ENCODE measurements at places on chromosomes 13 and 19. TPM values are rescaled to one million over a fixed set of nuclear protein-coding genes. Genes with fewer than 3 reads are reported as not detected.

GRCh38 chr13:99997702-99998214 lies 16.2 kb downstream of the ZIC2 start:
- no peaks in the 10 kb centered on the region for H3K36me3 ChIP-seq
- peak; percentile 16 for DNase-seq
- no peak overlapping the region for H3K27ac ChIP-seq
- H3K27me3 ChIP-seq, result peaks cover 90% of the 10 kb centered on the region
- H3K4me1 ChIP-seq, result no peaks in the 10 kb centered on the region

GRCh38 chr19:48085904-48086864 lies 24.4 kb downstream of the PLA2G4C start:
- no peaks in the 10 kb centered on the region for H3K36me3 ChIP-seq
- no peak for DNase-seq
- H3K27me3 ChIP-seq, result no peaks in the 10 kb centered on the region

GRCh38 chr19:33795370-33796163 lies 1.1 kb upstream of the KCTD15 start:
- peak overlapping the region; percentile 75 for H3K4me3 ChIP-seq
- no peaks in the 10 kb centered on the region for H3K36me3 ChIP-seq
- DNase-seq, result peak; percentile 85
- H3K27ac ChIP-seq, result peak overlapping the region; percentile 89

DNA sequence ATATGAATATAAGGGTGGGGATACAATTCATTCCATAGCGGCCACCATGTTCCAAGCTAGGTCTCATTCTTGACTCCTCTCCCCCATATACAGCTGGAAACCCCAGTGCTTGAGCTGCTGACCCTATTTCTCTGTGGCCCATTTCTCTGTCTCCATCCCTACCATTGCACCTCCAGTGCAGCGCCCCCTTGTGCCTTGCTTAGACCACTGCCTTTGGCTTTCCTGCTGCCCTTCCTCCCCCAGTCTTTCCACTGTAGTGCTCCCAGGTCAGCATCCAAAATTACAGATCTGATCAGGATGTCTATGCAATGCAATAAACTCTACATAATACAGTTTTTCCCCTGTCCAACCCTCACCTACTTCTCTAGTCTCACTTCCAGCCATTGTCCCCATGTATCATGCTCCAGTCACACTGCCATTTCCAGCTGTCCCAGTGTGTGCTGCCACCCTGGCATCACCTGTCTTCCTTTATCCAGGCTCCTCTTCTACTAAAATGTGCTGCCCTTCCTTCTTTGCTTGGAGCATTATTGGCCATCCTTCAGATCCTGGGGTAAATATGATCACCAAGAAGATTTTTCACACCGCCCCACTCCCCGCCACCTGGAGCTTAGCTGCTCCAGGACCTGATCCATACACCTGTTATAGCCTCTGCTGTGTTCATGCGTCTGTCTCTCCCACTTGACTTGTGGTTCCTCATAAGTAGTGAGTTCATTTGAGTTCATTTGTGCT lies 199.4 kb upstream of the IPO5 start:
- no peak overlapping the region for H3K4me3 ChIP-seq
- no peaks in the 10 kb centered on the region for H3K27me3 ChIP-seq
- no peak for DNase-seq
- H3K4me1 ChIP-seq, result no peaks in the 10 kb centered on the region
- no peak overlapping the region for H3K27ac ChIP-seq

DNA sequence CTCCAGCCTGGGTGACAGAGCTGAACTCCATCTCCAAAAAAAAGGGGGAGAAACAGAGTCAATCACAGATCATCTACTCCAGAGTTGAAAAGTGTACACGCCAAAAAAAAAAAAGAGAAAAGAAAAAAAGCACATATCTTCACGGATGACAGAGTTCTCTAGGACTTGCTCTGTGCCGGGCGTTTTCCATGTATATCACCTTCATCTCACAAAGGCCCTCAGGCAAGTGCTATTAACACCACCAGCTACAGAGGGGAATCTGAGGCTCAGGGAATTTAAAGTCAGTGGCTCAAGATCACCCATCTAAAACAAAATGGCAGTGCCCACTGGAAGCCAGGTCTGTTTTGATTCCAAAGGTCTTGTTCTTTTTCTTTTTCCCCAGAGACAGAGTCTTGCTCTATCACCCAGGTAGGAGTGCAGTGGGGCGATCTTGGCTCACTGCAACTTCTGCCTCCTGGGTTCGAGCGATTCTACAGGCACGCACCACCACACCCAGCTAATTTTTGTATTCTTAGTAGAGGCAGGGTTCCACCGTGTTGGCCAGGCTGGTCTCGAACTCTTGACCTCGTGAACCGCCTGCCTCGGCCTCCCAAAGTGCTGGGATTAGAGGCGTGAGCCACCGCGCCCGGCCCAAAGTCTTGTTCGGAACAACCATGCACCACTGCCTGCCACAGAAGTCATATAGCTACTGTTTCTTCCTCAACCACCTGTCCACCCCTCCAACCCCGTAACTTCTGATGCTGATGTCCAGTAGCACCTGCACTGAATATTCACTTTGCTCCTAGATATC lies 42.2 kb downstream of the SAE1 start:
- peaks cover 32% of the 10 kb centered on the region for H3K4me1 ChIP-seq
- H3K27me3 ChIP-seq, result no peaks in the 10 kb centered on the region
- H3K27ac ChIP-seq, result no peak overlapping the region
- no peak for DNase-seq

DNA sequence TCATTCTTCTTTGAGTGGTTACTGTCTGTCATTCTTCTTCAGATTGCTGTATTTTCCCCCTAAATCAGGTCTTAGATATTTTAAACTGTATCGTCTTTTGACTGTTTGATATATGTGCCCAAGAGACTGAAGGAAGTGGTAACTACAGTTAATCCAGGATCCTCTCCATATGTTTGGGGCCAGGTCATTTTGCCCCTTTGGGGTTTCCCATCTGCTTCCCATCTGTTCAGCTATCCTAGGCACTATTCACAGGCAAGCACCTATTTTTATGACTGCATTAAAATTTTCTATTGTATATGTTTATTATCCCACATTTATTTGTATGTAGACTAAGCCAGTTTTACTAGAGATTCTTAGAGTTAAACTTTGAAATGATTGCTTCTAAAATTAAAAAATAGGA lies 244.2 kb downstream of the PCCA start:
- no peaks in the 10 kb centered on the region for H3K4me1 ChIP-seq
- H3K27me3 ChIP-seq, result no peaks in the 10 kb centered on the region
- H3K4me3 ChIP-seq, result no peak overlapping the region
- DNase-seq, result no peak

- no peak overlapping the region for H3K4me3 ChIP-seq
- H3K27me3 ChIP-seq, result no peaks in the 10 kb centered on the region
- no peak for DNase-seq
- H3K27ac ChIP-seq, result no peak overlapping the region
- H3K36me3 ChIP-seq, result no peaks in the 10 kb centered on the region
- H3K4me1 ChIP-seq, result no peaks in the 10 kb centered on the region
Observed at GRCh38 chr13:27211271-27211670, 39.7 kb upstream of the USP12 start.

- no peak for DNase-seq
- peaks cover 13% of the 10 kb centered on the region for H3K4me1 ChIP-seq
- H3K4me3 ChIP-seq, result no peak overlapping the region
- H3K27ac ChIP-seq, result no peak overlapping the region
- H3K36me3 ChIP-seq, result peaks cover 51% of the 10 kb centered on the region
- no peaks in the 10 kb centered on the region for H3K27me3 ChIP-seq
Observed at GRCh38 chr13:112883241-112883945, 85.6 kb upstream of the MCF2L start.

- H3K27ac ChIP-seq, result no peak overlapping the region
- no peaks in the 10 kb centered on the region for H3K36me3 ChIP-seq
- peak; percentile 93 for DNase-seq
- H3K4me3 ChIP-seq, result peak overlapping the region; percentile 41
- no peaks in the 10 kb centered on the region for H3K27me3 ChIP-seq
Observed at GRCh38 chr13:45047394-45048310, 58.3 kb downstream of the GPALPP1 start.

- no peaks in the 10 kb centered on the region for H3K27me3 ChIP-seq
- DNase-seq, result no peak
- H3K36me3 ChIP-seq, result no peaks in the 10 kb centered on the region
- peaks cover 2% of the 10 kb centered on the region for H3K4me1 ChIP-seq
Observed at GRCh38 chr13:33728271-33729037, 89.5 kb upstream of the RFC3 start.

- H3K36me3 ChIP-seq, result peaks cover 31% of the 10 kb centered on the region
- H3K27me3 ChIP-seq, result no peaks in the 10 kb centered on the region
- no peak for DNase-seq
- no peak overlapping the region for H3K4me3 ChIP-seq
- H3K27ac ChIP-seq, result no peak overlapping the region
Observed at GRCh38 chr19:57557659-57558058, 2.0 kb downstream of the ZNF550 start.

DNA sequence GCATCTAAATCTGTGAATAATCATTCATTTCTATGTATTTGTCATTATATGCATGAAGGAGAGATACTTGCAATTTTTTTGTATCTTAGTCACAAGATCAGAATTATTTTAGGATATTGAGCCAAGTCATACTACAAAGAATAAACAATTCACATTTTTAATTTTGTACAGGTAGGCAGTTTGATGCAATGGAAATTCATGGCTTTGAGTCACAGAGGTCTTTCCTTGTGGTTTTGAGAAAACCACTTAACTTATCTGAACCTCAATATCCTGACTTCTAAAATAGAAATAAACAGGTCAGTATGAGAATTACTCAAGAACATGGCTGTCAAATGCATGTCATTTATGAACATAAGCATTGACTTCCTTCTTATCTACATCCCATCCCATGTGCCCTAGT lies 221.4 kb upstream of the SLC10A2 start:
- no peaks in the 10 kb centered on the region for H3K27me3 ChIP-seq
- no peaks in the 10 kb centered on the region for H3K36me3 ChIP-seq
- DNase-seq, result no peak
- H3K4me3 ChIP-seq, result no peak overlapping the region

- H3K4me3 ChIP-seq, result no peak overlapping the region
- H3K36me3 ChIP-seq, result no peaks in the 10 kb centered on the region
- H3K27ac ChIP-seq, result no peak overlapping the region
- H3K4me1 ChIP-seq, result no peaks in the 10 kb centered on the region
- peak; percentile 71 for DNase-seq
Observed at GRCh38 chr13:22114630-22115311, 443.9 kb downstream of the FGF9 start.

DNA sequence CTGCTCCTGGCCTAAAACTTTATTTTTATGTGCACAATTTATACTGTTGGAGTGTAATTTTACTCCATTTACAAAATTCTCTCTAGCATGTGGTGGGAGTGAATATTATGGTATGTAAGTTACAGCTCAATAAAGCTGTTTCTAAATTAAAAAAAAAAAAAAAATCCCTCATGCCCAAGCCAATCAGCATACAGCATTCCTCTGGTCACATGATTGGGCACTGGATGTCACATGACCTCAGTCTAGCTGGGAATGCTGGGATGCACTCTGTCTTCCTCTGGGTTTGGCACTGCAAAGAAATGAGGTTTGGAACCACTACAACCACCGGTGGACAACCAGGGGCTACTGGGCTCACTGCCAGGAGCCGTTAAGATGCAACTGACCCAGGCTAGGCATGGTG lies 67.6 kb downstream of the ZNF557 start:
- H3K4me1 ChIP-seq, result peaks cover 16% of the 10 kb centered on the region
- H3K36me3 ChIP-seq, result peaks cover 68% of the 10 kb centered on the region
- no peak overlapping the region for H3K27ac ChIP-seq
- DNase-seq, result no peak

DNA sequence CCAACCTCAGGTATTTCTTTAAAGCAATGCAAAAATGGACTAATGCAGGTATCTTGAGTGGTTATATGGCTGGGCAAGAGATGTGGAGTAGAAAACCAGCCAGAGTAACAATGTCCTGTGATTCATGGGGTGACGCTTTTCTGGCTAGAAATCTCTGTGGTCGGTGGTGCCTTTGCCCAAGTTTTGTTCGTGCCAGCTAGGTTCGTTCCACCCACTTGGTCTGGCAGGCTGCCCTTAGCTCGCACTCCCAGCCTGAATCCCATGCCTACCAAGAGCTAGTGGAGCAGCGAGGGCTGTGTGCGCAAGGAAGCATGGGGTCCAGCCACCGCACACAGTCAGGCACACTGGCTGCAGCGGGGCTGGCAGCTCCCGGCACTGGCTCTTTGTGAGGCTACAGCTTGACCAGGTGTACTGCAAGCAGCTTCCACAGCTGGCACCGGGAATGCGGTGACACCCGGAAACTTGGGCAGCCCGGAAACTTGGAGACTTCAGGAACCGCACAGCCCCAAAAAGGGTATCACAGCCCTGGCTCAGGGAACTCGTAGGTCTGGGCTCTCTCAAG lies 349.6 kb upstream of the PCDH20 start:
- no peaks in the 10 kb centered on the region for H3K36me3 ChIP-seq
- H3K27ac ChIP-seq, result no peak overlapping the region
- H3K27me3 ChIP-seq, result no peaks in the 10 kb centered on the region
- H3K4me3 ChIP-seq, result no peak overlapping the region

DNA sequence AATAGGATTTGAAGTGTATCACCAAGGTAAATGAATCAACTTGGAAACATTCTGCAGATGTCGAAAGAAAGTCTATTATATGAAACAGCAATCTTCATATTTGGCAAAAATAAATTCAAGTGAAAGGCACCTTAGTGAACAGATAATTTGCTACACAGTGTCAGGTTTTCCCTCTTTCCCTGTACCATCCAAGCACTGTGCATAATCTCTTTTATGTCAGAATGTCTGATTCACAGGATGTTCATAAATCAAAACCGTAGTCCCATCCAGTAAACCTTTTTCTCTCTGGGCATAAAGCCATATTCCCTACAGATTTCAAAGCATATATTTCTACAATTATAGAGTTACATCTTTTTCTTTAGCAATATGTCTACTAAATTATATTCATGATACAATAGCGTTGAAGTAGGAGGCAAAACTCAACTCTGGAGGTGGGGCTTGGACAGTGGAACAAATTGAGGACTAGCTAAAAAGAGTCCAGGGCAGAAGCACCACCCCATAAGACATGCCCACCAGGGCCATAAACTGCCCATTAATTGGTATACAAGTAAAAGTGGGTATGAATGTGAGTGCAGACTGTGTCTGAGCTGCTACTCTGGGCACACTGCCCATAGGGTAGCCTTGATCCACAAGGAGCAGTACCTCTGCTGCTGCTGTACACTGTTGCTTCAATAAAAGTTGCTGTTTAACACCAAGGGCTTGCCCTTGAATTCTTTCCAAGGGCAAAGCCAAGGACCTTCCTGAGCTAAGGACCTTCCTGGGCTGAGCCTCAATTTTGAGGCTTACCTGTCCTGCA lies 72.1 kb upstream of the MYCBP2 start:
- no peak overlapping the region for H3K27ac ChIP-seq
- no peaks in the 10 kb centered on the region for H3K4me1 ChIP-seq
- H3K27me3 ChIP-seq, result peaks cover 6% of the 10 kb centered on the region
- no peak for DNase-seq
- no peaks in the 10 kb centered on the region for H3K36me3 ChIP-seq

GRCh38 chr19:45164577-45165335 lies 4.0 kb upstream of the NKPD1 start:
- DNase-seq, result peak; percentile 89
- no peaks in the 10 kb centered on the region for H3K36me3 ChIP-seq
- H3K4me3 ChIP-seq, result no peak overlapping the region
- H3K4me1 ChIP-seq, result peaks cover 38% of the 10 kb centered on the region
- no peaks in the 10 kb centered on the region for H3K27me3 ChIP-seq

The GSX1 gene
- not detected for total RNA-seq

The ACTMAP gene
- total RNA-seq, result 0.73 TPM

The RNF17 gene
- 0.18 TPM for total RNA-seq

The CKM gene
- total RNA-seq, result not detected

The PNMA8A gene
- total RNA-seq, result not detected

The ZNF492 gene
- 1.7 TPM for total RNA-seq

The TMEM147 gene
- total RNA-seq, result 48.0 TPM

The ERICH4 gene
- total RNA-seq, result not detected
